GM23338 (cell line): ENCODE measurements at places on chromosomes 12 and 14.

DNA sequence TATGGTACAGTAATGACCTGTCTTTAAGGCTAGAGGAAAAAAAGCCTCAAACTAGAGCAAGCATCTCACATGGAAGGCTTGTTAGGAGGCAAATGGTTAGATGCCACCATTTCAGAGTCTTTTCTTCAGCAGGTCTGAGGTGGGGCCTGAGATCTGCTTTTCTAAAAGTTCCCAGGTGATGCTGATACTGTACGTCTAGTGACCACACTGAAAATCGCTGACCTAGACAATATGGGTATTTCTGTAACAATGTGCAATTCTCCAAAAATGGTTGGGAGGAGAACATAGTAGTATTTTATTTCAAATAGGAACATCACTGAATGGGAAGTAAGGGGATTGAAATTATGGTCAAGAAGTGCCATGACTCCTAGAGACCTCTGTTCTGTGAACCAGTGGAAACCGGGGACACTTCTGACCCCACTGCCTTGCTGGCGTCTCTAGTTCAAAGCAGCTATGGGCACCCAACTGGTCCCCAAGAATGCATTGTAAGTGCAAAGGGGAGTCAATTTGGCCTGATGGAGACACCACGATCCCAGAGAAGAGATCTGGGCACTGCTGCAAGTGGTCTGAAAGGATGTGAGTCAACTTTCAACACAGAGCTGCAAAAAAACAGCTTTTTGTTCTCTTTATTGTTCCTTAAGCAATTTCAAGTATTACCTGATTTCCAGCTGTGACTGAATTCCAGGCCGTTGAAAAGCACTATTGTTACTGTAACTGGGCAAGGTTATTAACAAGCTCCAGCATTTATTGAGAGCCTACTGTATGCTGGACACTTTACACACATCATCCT, 54.4 kb upstream of the PLEKHG7 start:
- peak; percentile 23 for DNase-seq

DNA sequence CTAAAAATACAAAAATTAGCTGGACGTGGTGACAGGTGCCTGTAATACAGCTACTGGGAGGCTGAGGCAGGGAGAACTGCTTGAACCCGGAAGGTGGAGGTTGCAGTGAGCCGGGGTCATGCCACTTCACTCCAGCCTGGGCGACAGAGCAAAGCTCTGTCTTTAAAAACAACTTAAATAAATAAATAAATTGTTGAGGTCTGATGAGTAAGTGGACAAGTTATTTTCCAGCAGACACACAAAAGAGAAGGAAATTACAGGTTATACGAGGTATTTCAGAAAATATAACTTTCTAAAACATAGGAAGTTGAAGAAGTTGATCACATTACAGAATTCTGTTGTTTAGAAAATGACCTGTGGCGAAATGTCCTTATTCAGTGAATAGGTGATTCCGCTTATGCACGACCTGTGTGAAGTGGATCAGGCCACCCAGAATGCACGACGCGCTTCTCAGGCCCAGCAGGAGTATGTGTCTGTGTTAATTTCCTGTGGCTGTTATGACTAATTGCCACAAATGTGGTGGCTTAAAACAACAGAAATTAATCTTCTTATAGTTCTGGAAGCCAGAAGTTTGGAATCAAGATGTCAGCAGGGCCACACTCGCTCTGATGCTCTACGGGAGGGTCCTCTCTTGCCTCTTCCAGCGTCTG, 38.1 kb downstream of the P2RX7 start:
- no peak for DNase-seq

GRCh38 chr12:716506-716905, 35.9 kb upstream of the WNK1 start:
- DNase-seq = no peak

- DNase-seq = no peak
Observed at GRCh38 chr14:101505236-101505970, 55.9 kb upstream of the DIO3 start.

DNA sequence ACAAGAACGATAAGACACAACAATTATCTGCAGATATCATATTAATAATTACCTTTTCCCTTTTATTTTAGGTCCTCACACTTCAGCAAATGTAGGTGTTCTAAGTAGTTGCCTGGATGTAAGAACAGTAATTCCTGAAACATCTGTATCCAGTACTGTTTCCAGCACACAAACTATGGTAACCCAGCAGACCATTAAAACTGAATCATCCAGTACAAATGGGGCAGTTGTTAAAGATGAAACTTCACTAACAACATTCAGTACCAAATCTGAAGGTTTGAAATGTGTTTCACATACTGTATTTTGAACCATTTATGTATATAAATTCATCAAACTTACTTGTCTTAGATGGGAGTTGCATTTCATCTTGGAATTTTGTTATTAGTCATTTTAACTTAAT, 31.0 kb downstream of the HCFC2 start:
- no peak for DNase-seq

DNA sequence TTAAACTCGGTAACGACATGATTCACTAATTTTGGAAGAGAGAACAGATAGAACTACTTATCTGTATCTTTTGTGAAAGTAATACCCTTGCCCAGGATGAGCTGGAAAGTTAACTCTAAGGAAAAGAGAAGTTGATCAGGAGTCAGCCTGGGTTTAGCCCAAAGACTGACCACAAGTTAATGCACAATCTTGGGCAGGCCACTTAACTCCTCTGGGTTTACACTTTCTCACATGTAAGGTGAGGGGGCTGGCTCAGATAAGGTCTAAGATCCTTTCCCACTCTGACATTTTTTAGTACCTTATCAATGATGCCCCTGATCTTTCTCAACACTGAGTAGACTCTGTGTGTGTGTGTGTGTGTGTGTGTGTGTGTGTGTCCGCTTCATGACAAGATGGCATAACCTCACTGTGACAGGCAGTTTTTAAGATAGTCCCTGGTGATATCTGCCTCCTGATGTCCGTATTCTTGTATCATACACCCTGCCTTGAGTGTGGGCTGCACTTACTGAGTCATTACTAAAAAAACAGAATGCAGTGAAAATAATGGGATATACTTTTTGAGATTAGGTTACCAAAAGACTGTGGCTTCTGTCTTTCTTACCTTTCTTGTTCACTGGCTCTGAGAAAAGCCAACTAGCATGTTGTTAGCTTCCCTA, 56.2 kb upstream of the CCDC198 start:
- DNase-seq = no peak

DNA sequence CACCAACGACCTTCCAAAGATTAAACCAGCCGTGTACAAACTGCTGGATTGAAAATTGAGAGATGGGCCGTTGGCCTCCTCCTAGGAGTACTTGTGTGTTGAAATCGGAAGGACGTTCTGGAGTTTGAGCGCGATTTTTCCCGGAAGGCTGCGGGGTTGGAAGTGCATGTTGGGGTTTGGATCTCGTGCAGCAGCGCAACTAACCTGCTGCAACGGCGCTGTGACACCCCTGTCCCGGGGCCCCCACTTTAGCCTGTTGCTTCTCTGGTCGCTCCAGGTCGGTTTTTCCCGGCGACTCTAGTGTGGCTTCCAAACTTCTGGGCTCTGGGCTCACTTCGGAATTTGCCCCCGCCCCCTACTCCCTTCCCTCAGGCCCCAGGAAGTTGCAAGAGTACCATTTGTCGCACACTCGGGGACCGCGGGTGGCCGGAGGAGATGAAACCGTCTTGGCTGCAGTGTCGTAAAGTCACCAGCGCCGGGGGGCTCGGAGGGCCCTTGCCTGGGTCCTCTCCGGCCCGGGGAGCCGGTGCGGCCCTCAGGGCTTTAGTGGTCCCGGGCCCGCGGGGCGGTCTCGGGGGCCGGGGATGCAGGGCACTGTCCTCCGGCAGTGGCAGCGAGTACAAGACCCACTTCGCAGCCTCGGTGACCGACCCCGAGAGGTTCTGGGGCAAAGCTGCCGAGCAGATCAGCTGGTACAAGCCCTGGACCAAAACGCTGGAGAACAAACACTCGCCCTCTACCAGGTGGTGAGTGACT, at the start of gene ACSS3:
ACSS3 (plus strand) TSS at position 394 of the 756 bp plus-strand sequence; CDS start at position 436, 42 bp downstream.
- peak; percentile 95 for DNase-seq
